Osteocyte (in vitro differentiated cells): ENCODE measurements at places on chromosomes 5 and 9. TPM values are rescaled to one million over a fixed set of nuclear protein-coding genes. Genes with fewer than 3 reads are reported as not detected.

Gene UCK1
- total RNA-seq = 30.7 and 32.2 TPM in 2 replicates

GRCh38 chr5:75536147-75536546 lies 24.5 kb downstream of the POLK start:
- no peak overlapping the region for H3K27ac ChIP-seq
- H3K4me1 ChIP-seq = peaks cover 10% of the 10 kb centered on the region
- H3K27me3 ChIP-seq = no peaks in the 10 kb centered on the region
- H3K4me3 ChIP-seq = no peak overlapping the region
- H3K36me3 ChIP-seq = peaks cover 35% of the 10 kb centered on the region

Gene IRX1
- 11.8 and 12.0 TPM in 2 replicates for total RNA-seq

Gene ARID3C
- total RNA-seq = not detected in 2 replicates

Gene CTXN3
- not detected in 2 replicates for total RNA-seq

DNA sequence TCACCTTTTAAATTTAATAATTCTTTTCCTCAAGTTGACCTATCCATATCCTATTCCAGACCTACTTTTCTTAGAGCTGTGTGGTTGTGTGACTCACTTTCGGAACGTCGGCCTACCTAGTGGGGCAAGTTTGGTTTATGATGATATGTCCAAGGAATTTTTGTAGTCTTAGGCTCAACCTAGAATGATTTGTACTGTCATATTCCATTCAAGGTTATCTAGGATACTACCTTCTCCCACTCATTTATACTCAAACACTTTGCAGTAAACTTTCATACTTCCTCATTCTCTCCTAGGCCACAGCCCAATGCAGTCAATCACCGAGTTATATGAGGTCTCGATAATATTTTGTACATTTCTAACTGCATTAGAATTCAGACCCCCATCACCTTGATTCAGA lies 61.9 kb downstream of the PIK3R1 start:
- H3K36me3 ChIP-seq = peaks cover 63% of the 10 kb centered on the region
- H3K4me1 ChIP-seq = peaks cover 2% of the 10 kb centered on the region
- H3K27me3 ChIP-seq = no peaks in the 10 kb centered on the region
- H3K27ac ChIP-seq = no peak overlapping the region
- no peak overlapping the region for H3K4me3 ChIP-seq

Gene FYB1
- not detected in 2 replicates for total RNA-seq

GRCh38 chr9:110626101-110626829 lies 42.3 kb upstream of the MUSK start:
- peaks cover 3% of the 10 kb centered on the region for H3K27me3 ChIP-seq
- peaks cover 16% of the 10 kb centered on the region for H3K4me1 ChIP-seq
- H3K36me3 ChIP-seq = peaks cover 3% of the 10 kb centered on the region
- H3K4me3 ChIP-seq = no peak overlapping the region
- no peak for DNase-seq
- peak overlapping the region; percentile 48 for H3K27ac ChIP-seq

DNA sequence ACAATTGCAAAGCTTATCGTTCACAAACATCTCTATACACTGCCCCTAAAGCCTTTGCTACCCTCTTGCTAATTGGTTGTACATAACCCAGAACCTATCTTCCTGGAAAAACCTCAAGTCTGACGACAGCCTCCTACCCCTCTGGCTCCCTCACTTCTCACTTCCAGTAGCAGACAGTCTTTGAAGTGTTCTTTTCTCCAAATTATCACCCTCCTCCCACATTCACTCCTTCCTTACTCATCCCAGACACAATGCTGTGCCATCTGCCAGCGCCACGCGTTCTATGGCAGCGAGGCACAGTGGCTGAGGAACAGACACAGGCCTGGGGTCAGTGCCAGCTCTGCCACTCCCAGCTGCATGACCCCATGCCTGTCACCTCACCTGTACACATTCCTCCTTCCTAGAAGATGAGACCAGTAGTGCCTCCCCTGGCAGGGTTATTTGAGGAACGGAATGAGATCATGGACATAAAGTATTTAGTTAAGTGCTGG lies 27.7 kb downstream of the CLTA start:
- H3K36me3 ChIP-seq = peaks cover 44% of the 10 kb centered on the region
- DNase-seq = peak; percentile 25
- no peak overlapping the region for H3K4me3 ChIP-seq
- H3K27ac ChIP-seq = peak overlapping the region; percentile 32
- H3K27me3 ChIP-seq = no peaks in the 10 kb centered on the region
- H3K4me1 ChIP-seq = peaks cover 3% of the 10 kb centered on the region

GRCh38 chr9:61666849-61667371 lies 477.1 kb downstream of the SPATA31A7 start:
- H3K27me3 ChIP-seq = no peaks in the 10 kb centered on the region
- DNase-seq = peak; percentile 78
- H3K4me1 ChIP-seq = no peaks in the 10 kb centered on the region
- H3K4me3 ChIP-seq = no peak overlapping the region
- H3K36me3 ChIP-seq = no peaks in the 10 kb centered on the region
